ENCODE measurements at places on chromosomes 4 and X.

DNA sequence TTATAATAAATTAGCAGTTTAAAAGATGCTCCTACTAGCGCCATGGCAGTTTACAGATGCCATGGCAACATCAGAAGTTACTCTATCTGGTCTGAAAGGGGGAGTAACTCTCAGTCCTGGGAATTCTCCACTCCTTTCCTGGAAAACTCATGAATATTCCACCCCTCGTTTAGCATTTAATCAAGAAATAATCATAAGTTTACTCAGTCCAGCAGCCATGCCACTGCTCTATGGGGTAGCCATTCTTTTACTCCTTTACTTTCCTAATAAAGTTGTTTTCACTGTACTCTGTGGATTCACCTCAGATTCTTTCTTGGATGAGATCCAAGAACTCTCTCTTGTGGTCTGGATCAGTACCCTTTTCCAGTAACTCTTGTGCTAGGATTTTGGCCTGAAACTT, 52.3 kb downstream of the GUCY1B1 start:
- DNase-seq: no peak

GRCh38 chrX:39805022-39805421, 292.7 kb downstream of the BCOR start:
- no peak for DNase-seq

- no peak for DNase-seq
Measured at GRCh38 chr4:92651536-92651935, 347.8 kb downstream of the GRID2 start.

DNA sequence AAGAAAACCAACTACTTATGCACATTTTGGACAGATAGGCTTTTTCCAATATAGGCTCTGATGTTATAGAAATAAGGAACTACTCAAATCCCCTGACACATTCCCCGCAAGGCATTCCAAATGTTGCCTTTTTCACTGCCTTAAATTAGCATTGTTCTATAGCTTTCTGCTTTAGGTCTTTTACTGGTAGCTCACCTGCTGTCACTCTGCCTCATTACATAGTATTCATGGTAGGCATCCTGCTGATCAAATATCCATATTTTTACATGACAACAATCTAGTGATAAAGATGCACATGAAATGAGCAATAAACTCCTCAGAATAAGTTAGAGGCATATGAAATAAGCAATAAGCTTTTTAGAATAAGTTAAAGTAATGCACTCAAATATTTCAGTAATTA, 542.7 kb downstream of the FAM133A start:
- no peak for DNase-seq

DNA sequence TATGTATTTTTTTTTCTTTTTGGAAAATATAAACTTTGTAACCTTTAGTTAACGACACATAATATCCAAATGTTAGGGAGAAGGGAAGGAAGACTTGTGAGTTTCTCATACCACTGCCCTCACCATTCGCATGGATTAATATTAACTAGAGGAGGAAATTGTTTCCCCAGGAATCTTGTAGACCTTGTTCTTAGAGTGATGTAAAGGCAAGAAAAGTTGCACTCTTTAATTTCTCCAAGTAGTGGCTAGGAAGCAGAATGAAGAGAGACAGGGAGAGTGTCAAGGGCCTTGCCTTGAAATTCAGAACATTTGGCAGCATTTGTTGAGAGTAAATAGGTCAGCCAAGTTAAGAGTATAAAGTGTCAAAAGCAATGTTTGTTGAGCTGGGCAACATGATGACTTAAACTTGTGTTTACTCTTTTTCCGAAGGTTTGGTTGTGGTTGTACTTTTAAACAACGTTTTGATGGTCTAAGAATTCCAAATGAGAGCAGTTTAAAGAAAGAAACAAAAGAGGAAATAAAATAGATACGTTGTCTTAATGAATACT, 105.7 kb downstream of the TENM3 start:
- no peak for DNase-seq

DNA sequence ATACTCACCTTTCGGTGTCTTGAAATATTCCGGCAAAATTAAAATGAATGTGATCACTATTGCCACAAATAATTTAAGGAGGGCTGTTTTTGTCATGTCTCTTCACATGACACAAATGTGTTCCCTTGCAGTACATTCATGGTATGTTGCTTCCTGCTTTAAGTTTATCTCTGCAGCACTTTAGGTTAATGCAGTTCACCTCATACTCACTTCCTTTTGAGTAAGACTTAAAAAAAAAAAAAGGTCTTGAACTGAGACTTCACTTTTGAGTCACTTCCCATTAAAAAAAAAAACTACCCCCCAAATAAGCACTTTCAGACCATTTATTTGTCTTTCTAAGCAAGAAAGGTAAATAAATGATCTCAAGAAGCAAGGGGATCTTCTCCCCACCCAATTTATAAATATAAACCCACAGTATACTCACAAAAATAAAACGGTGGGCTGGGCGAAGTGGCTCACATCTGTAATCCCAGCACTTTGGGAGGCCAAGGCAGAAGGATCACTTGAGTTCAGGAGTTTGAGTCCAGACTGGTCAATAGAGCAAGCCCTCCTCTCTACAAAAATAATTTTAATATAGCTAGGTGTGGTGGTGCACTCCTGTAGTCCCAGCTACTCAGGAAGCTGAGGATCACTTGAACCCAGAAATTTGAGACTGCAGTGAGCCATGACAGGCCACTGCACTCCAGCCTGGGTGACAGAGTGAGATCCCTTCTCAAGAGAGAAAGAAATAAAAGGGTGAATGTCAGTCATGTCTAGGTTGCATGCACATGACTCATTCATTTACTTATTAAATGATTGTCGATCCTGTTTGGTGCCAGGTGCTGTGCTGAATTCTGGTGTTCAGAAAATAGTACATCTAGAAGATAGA, at the start of gene TMEM156:
Gene TMEM156 (minus strand): TSS at position 192 of the 868 bp plus-strand sequence. CDS start 96 bp downstream, at position 96.
- DNase-seq: peak; percentile 8

- no peak for DNase-seq
Measured at GRCh38 chr4:76947369-76947768, 2.2 kb upstream of the SEPTIN11 start.

GRCh38 chr4:108359986-108360681, 191.4 kb upstream of the LEF1 start:
- no peak for DNase-seq

DNA sequence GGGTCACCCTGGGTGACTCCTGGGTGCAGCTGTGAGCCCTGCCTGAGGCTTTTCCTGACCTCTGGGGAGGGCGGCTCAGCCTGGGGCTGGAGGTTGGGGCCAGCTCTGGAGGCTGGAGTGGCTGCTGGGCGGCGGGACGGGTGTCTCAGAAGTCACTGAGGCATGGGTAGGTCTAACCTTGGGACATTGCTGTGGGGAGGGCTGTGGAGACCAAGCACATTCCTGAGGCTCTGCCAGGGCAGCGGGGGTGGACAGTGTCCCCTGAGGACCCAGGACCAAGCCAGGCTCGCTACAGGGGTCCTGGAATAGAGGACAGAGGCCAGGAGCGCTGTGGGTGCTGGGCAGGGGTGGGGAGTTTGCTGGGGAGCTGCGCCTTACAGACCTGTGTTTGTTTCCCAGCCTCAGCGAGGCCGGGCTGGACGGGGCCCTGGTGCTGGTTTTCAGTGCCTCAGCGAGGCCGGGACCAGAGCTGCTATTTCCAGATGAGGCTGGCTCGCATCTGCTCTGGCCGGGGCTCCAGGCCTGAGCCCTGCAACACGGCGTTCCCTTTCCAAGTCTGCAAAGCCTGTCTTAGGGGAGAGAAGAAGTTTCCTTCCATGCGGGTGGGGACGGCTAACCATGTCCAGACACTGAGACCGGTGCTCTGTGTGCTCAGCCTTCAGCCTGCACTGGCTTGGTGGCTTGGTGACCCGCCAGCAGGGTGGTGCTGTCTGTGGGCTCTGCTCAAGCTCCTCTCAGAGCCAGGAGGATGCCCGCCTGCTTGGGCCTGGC, 3.0 kb upstream of the SLC25A6 start:
- no peak for DNase-seq

- no peak for DNase-seq
Measured at GRCh38 chr4:180696460-180697092, 1546.6 kb upstream of the TENM3 start.

- no peak for DNase-seq
Measured at GRCh38 chr4:185991770-185992169, 77.2 kb upstream of the TLR3 start.

Data from activated CD4-positive, alpha-beta T cell treated with anti-CD3 and anti-CD28 coated beads, Interleukin-2, amount 50 U/mL, for 4 hours (primary cell).